Stimulated activated CD4-positive, alpha-beta T cell treated with anti-CD3 and anti-CD28 coated beads, TNF-alpha, amount 100 ng/mL, for 48 hours (primary cell): ENCODE measurements at places on chromosomes 5 and 9.
A peak's percentile ranks its signal among the peaks of the same experiment; 100 is the strongest.

DNA sequence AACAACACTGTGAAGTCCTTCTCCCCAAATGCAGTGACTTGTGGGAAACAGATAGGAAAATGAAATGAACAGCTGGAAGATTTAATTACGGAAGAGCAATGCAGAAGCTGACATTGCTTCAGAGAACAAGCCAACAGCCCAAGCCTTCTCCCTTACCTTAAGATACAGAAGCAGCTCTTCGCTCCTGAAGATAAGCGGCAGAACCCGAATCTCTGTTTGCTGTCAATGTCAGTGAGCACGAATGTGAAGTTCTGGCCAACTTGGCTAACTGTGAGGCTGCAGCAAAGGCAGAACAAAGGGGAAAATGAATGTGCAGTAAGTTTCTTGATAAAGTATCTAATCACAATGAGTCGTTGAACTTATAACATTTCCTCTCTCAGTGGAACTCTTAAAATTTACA lies 172.4 kb downstream of the DENND1A start:
- no peak for DNase-seq

GRCh38 chr5:176183321-176184074 lies 54.7 kb upstream of the SIMC1 start:
- DNase-seq: no peak

DNA sequence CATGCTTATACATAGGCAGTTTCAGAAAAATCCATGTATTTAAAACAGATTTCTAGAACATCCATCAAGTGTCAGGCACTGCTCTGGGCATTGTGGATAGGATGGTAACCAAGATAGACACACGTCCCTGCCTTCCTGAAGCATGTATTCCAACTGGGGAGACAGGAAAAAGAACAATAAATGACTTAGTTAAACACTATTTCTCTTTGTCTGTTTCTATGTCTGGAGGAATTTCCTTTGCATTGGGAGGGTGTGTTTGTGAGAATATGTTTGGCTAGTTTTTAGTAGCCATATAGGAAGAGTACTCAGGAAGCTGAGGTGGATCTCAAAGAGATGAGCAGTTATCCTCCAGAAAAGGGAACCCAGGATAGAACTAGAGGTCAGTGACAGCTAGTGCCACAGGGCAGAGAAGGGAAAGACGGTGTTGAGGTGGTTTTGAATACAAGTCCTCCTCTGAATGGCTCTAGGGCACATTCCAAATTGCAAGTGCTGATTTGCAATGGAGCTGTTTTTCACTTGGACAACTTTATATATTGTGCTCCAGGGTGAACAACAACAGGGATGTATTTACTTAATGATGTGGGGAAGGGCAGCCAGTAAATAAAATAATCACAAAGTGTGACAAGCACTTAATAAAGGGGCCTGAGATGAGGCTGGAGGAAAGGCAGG lies 144.7 kb upstream of the SHB start:
- DNase-seq: no peak

- DNase-seq: no peak
Measured at GRCh38 chr5:173317091-173317730, 11.0 kb downstream of the STC2 start.

- DNase-seq: peak; percentile 65
Measured at GRCh38 chr5:10987925-10988504, 227.0 kb upstream of the DAP start.

- DNase-seq: no peak
Measured at GRCh38 chr5:83919071-83920041, 198.7 kb upstream of the HAPLN1 start.
